ENCODE measurements at places on chromosomes 5 and 9. TPM values are rescaled to one million over a fixed set of nuclear protein-coding genes. Genes with fewer than 3 reads are reported as not detected.

Gene PLEKHG4B
- total RNA-seq = 0.08 TPM

DNA sequence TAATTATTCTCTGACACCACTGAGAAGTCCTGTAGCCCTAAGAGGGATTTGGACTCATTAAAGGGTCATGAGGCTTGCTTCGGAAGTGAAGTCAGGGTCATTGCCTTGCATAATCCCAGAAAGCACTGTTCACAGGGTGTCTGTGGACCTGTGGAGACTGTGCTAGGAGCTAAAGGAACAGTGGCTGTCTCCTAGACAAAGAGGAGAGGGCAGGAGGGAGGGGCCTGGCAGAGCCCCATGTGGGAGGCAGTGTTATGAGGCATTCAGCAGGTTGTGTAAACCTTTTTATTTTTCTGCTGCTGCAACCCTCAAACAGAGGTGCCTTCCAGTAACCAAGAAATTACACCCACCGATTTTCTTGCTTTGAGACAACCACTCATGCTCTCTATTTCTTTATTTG lies 3.3 kb downstream of the TMEM174 start:
- DNase-seq = no peak

Gene STK32A
- 5.2 TPM for total RNA-seq

- no peak for DNase-seq
Observed at GRCh38 chr9:123419091-123419490, 63.1 kb downstream of the CRB2 start.

DNA sequence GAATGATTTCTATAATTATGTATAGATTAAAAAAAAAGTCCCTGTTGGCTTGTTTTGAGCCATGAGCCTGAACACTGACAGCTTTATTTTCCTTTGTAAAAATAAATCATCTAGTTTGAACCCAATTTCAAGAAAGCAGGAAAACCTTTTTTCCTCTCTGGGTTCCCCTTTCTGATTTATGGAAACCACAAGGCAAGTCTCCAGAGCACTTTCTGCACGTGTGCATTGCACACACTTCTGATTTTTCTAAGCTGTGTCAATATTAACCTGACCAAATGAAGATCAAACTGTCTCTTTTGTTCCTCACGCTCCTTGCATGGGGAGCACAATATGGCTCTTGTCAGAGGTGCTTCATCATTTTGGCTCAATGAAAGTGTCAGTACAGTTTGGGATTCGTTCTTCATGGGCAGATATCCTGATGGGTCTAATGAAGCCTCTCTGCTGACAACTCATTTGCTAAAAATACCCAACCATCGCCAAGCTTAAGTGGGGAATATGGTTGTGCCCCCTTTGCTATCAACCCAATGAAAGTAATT lies 39.2 kb upstream of the PCA3 start:
- no peak for DNase-seq

- DNase-seq = no peak
Observed at GRCh38 chr5:88116396-88116795, 152.2 kb downstream of the TMEM161B start.

GRCh38 chr9:79857188-79857587 lies 285.4 kb downstream of the TLE4 start:
- DNase-seq = no peak

Gene TMC1
- 0.40 TPM for total RNA-seq

Gene PCDHGA5
- total RNA-seq = 2.2 TPM

GRCh38 chr5:159441441-159441840 lies 111.2 kb upstream of the IL12B start:
- DNase-seq = peak; percentile 31

Gene WDR38
- total RNA-seq = 0.16 TPM

Gene UBAP1
- total RNA-seq = 30.5 TPM

Gene GNA14
- total RNA-seq = not detected

Gene LMAN2
- 155 TPM for total RNA-seq

DNA sequence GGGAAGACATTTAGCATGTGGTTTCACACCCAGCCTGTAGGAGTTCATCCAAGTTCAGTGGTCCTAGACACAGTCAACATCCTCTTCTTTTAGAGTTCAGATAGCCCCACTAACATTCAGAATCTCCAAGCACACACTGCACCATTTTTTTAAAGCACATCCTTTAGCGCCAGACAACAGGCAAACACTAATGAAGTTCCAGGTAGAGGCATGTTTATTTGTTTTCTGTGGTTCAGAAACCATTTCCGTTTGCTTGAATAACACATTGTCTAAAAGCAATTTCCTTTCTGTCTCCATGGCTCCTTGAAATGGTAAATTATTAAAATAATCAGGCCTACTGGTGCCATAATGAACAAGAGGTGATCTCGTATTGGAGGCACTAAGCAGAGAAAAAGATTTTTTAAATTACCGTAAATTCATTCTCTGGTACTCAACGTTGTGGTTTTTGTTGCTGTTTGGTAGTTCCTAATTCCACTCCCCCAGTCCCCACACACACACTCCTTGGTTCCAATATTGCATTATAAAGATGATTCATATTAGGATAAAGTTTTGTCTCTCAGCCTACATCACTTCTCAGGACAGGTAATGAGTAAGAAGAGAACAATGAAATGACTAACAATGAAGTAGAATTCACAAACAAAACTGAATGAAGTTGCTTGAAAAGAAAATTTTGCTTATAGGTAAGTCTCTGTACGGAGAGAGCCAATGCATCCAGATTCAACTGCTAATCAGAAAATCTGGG lies 153.1 kb downstream of the PCSK1 start:
- DNase-seq = no peak

DNA sequence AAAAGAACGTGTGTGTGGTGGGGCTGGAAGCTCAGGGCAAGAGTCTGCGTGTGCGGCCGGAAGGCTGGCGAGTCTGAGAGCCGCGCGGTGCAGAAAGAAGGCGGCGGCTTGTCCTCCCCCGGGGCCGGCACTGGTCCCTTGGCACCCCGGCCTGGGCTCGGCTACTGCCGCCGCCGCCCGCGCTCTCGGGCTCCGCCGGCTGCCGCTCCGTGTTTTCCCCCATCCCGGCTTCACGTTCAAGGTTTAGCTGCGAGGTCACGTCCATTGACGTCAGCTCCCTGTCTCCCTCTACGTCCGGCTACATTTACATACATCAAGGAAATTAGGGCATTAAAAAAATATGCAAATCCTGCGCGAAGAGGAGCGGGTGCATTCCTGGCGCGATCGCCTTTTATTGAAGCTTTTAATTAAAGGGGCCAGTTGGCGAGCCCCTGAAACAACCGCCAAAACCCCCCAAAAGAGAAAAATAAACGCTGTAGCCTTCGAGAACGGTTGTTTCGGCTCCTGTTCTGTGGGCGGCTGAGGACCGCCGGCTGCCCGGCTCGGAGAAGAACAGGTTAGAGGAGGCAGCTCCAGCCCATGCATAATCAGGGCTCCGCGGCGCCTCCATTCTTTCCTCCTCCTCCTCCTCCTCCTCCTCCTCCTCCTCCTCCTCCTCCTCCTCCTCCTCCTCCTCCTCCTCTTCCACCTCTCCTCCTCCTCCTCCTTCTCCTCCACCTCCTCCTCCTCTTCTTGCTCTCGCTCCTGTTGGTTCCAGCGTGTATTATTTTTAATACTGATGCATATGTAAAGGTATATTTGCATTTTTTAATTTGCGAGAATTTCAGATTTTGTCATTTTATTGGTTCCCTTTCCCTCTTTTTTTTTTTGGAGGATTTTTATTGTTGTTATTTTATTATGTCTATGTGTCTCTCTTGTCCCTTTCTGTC lies 207.0 kb downstream of the MEF2C start:
- DNase-seq = no peak

Gene SPATA31E1
- not detected for total RNA-seq

Gene PDE6A
- total RNA-seq = 0.47 TPM

GRCh38 chr9:114390952-114391351 lies 3.2 kb upstream of the AKNA start:
- DNase-seq = no peak

Gene BTNL8
- total RNA-seq = not detected

Gene ITGA1
- 7.6 TPM for total RNA-seq

DNA sequence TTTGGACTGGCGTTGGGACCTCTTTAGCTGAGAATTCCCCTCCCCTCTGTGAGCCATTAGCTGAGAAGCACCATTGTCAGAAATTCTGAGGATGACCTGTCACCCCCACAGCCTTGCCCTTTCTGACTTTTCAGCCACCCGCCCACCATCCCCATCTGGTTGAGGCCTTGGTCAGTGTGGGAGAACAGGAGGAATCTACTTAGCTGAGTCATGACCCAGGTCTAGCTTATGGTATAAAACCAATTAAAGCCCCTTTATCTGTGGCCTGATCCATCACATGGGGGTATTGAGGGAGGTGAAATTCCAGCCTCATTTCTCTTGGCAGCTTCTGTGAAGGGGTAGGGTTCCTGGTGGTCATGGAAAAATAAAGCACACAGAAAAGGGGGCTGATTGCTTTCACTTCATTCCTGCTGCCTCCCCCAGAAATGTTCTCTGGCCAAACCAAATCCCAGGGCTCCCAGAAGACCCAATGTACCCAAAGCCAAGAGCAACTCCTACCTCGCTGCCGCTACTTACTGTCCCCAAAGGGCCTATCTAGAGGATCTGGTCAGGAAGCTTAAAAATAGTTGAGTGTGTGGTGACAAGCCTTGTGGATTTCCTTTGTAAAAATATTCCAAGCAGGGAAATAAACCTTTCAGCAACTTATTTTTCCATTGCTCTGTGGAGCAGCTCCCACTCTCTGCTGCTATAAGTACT lies 174.8 kb upstream of the TNC start:
- no peak for DNase-seq

DNA sequence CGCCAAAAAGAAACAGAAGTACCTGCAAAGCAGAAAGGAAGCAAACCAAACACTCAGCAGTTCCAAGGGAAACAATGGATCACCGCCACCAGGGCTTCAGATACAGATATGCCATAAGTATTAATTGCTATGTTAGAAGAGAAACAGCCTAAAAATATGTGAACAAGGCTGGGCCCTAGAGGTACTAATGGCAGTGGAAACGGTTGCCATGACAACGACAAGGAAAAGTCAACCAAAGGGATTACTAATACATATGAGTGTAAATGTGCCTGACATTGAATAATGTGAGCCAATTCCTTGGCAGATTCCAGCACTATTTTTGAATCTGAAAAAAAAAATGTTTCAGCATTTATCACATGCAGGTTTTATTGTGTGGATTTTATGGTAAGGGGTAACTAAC lies 75.0 kb downstream of the CAVIN4 start:
- no peak for DNase-seq

Gene SARDH
- total RNA-seq = 70.3 TPM

Gene CYSTM1
- total RNA-seq = 27.9 TPM

- no peak for DNase-seq
Observed at GRCh38 chr9:82988488-82988887, 74.5 kb downstream of the RASEF start.

Gene TMEM232
- 4.2 TPM for total RNA-seq

Gene GDNF
- total RNA-seq = 2.7 TPM

DNA sequence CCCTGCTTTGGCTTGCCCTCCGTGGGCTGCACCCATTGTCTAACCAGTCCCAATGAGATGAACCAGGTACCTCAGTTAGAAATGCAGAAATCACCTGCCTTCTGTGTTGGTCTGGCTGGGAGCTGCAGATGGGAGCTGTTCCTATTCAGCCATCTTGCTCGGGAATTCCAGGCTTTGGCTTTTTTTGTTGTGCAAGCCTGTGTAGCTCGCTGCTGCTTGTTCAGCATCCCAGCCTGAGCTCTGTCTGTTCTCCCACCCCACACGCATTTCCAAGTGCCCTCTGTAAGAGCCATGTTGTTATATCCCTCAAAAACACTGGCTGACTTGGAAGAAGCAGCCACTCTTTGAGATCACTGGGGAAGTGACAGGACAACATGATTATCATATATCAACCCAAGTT lies 101.6 kb upstream of the DPYSL3 start:
- DNase-seq = no peak

Gene ZNF366
- total RNA-seq = 1.4 TPM

DNA sequence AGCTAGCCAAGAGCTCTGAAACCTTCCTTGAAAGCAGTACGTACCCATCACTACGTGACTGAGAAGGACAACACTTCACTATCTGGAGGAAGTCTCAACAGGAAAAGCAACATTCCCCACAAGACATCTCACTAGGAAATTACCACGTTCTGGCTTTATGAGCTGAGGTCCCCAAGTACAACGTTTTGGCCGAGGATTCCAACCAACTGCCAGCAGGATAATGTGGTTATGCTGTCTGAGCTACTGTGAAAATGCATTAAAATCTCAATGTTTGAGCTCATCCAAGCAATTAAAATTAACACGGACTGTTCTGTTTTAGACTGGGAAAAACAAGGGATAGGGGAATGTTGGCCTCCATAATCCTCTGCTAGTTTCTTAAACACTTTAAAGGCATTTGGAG lies 16.4 kb downstream of the MED27 start:
- no peak for DNase-seq

Gene MORN5
- total RNA-seq = not detected

DNA sequence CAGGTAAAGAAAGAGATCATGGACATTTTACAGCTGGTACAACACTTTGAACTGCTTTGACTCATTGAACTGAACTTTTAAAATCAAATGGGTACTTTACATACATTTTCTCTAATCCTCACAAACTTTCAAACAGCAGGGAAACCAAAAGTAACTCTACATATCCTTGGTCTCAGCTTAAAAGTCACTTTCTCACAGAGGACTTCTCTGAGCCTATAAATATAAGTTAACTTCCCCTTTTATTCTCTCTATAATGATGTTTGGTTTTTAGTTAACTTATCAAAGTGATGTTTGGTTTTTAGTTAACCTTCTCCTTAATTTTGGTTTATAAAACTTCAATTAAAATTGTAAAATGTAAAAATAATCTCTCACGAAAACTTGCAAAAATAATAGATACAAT lies 209.8 kb downstream of the MCTP1 start:
- no peak for DNase-seq

Gene C5orf58
- not detected for total RNA-seq

GRCh38 chr5:137300411-137301240 lies 198.5 kb downstream of the SPOCK1 start:
- DNase-seq = peak; percentile 34

Gene SPATA6L
- total RNA-seq = 0.21 TPM

Gene FOXD4L5
- not detected for total RNA-seq

Gene GMCL2
- total RNA-seq = not detected

DNA sequence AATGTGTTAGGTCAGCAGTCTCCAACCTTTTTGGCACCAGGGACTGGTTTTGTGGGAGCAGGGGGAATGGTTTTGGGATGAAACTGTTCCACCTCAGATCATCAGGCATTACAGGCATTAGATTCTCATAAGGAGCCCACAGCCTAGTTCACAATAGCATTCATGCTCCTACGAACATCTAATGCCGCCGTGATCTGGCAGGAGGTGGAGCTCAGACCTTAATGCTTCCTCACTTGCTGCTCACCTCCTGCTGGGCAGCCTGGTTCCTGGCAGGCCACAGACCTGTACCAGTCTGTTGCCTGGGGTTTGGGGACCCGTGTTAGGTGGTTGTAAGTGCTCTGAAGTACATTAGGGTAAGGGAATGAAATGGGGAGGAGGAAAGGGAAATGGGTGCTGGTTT lies 9.7 kb upstream of the CTNNA1 start:
- DNase-seq = no peak

GRCh38 chr9:9286001-9286400 lies 1326.8 kb downstream of the PTPRD start:
- DNase-seq = no peak

Gene KIF4B
- total RNA-seq = not detected

GRCh38 chr9:95031711-95032461 lies 285.6 kb downstream of the FANCC start:
- DNase-seq = no peak

Gene FOXD4
- 0.19 TPM for total RNA-seq

Gene IRX4
- total RNA-seq = not detected

Gene NR6A1
- 2.1 TPM for total RNA-seq

- no peak for DNase-seq
Observed at GRCh38 chr9:133342069-133342406, 5.9 kb downstream of the MED22 start.

Gene FOXD4L6
- not detected for total RNA-seq

Gene TMEM171
- total RNA-seq = 22.6 TPM

Gene DMRT3
- total RNA-seq = not detected

- peak; percentile 91 for DNase-seq
Observed at GRCh38 chr5:112684737-112685136, 52.9 kb upstream of the APC start.

Data from myocyte (in vitro differentiated cells).